ENCODE measurements at places on chromosomes 7 and 10.

- DNase-seq: no peak
Measured at GRCh38 chr7:55005241-55005851, 13.5 kb upstream of the EGFR start.

DNA sequence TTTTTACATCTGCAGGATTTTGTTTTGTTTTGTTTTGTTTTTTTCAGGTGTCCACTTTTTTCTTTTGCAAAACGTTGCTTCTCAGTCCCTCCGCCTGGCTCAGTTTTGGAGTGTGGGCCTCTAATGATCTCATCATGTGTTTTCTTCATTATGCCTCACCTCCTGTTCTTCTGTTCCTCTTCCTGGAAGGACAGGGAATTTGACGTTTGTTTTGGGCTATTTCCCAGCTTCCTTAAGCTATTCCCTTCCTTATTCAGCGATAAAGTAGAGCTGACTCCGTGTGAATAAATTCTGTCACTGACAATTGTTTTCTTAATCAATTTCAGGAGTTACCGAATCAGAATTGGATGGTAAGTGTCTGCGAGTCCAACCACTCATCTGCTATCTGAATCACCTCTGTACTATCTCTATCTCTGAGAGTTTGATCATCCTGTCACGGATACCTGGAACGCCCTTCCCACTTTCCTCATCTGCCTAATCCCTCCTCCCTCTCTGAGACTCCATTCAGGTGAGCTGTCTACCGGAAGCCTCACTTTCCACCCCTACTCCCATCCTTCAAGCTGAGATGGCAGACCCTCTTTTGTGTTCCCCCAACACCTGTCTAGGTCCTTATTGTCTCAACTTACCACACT is 218.4 kb downstream of the GATA3 start:
- no peak for DNase-seq

GRCh38 chr7:9100289-9100688 is 666.9 kb downstream of the NXPH1 start:
- no peak for DNase-seq

DNA sequence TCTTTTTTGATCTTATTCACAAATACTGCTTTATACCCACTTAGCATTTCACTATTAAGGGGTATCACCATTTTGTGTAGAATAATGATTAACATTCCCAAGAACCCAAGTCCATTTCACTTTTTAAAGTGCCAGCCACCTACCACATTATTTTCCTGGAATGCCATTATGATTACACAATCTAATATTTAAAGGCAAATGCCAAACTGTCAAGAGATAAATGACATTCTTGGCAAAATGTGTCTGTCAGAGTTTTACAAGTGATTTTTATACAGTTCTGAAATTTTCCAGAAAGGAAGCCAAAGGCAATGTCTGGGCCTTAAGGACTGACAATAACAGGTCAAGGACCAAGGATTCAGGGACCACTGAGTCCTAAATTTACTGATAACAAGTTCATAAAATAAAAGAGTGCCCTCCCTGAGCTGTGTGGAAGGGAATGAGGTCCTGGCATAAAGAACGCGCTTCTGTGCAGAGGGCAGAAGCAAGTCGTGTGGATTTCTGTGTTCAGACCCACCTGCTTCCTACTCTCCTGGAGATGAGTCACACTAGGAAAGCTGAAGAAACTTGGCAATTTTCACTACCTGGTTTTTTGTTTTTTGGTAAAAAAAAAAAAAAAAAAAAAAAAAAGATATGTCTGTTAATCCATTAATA is 66.5 kb downstream of the UBE2H start:
- DNase-seq: no peak

GRCh38 chr10:79119306-79119705 is 50.5 kb downstream of the ZMIZ1 start:
- no peak for DNase-seq

DNA sequence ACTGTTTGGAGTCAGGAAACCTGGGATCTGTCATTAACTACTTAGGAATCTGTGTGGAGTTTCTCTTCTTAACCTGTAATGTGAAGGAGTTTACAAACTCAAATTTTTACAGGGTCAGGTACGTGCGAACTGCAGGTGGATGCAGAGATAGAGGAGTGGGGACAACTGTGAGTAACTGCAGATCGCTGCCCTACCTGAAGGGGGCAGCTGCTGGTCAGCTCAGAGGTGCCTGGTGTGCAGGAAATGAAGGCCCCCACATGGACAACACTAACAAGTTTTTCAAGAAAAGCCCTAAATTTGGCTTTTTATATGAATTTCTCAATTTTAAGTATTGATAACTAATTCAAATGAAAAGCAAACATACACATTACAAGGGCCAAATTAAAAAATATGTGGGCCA is 380.0 kb downstream of the REEP3 start:
- DNase-seq: no peak
